ENCODE measurements at places on chromosomes 6 and 20. TPM values are rescaled to one million over a fixed set of nuclear protein-coding genes. Genes with fewer than 3 reads are reported as not detected.
A peak's percentile ranks its signal among the peaks of the same experiment; 100 is the strongest.

DNA sequence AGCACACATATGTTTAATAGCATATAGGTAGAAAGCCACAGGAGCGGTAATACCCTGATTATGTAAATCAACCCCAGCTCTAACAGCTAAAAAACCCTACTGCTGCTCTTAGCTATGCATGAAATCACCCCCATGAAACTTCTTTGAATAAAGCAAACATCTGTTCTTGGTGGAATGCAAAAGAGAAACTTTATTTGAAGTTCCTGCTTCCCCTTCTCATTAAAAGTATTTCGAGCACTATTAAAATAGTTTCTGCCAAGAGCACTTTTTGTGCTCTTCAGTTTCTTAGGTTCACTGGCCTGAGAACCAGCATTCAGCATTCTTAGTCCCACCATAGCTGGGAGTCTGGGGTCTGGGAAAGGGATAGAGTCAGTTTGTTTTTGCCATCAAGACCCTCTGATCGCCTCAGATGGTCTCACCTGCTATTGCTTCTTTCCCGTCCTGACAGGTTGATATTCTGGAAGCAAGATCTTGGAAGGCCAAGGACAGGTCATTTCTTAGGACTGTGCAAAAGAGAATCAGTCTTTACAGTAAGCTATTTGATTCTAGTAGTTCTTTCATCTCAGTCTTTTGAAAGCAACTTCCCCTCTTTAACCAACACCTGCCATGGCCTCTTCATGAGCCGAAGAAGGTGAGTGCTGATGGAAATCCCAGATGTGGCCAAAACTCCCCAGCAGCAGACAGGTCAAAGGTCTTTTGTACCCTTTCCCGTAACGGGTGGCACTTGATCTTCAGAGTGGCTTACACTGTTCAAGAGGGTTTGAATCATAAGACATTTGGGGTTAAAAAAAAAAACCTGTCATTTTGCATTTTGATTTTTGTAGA is 76.5 kb upstream of the TMEM170B start:
- no peak for DNase-seq

GRCh38 chr20:57709823-57710799 is at the start of gene PMEPA1:
Gene PMEPA1 (minus strand): TSS chr20:57710015. CDS start chr20:57709582, 433 bp downstream.
- DNase-seq: peak; percentile 97

- no peak for DNase-seq
Observed at GRCh38 chr6:45116714-45117410, 211.3 kb upstream of the RUNX2 start.

F13A1 gene
- total RNA-seq: not detected

DNA sequence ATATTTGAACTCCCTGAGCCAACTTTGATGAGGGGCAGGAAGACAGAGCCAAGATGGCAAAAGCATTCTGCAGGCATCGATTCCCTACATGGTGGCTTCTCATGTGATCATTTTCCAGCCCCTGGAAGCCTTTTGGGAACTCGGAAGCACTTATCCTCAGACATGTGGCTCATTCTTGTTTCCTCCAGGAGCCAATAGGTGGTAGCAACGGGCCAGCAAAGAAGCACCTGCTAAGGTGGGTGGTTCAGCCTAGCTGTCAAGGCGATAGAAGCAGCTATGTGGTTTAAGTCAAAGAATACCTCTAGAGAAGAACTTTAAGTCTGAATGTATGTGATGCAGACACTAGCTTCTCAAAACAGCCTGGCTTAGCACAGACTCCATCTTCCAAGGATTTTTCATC is 64.9 kb upstream of the PAX1 start:
- peak; percentile 34 for DNase-seq

- no peak for DNase-seq
Observed at GRCh38 chr6:45645302-45645701, 267.6 kb upstream of the SUPT3H start.

DNA sequence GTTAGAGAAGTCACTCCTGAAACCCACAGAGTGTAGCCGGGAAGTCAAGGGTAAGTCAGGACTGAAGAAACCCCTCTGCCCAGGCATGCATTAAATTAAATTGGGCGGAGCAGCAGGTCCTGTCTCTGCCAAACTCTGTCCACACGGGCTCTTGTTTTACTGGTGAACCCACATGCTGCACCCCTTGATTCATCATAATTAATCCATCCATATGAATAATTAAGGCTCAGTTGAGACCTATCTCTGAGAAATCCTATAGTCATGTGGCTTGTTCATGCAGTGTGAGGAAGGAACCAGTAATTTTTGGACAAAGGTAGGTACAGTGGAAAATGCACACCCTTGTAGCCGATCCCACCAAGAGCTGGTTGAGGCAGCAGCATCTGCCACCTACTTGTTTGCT is 43.0 kb downstream of the PXDC1 start:
- no peak for DNase-seq

CSTF1 gene
- 58.2 TPM for total RNA-seq

DNA sequence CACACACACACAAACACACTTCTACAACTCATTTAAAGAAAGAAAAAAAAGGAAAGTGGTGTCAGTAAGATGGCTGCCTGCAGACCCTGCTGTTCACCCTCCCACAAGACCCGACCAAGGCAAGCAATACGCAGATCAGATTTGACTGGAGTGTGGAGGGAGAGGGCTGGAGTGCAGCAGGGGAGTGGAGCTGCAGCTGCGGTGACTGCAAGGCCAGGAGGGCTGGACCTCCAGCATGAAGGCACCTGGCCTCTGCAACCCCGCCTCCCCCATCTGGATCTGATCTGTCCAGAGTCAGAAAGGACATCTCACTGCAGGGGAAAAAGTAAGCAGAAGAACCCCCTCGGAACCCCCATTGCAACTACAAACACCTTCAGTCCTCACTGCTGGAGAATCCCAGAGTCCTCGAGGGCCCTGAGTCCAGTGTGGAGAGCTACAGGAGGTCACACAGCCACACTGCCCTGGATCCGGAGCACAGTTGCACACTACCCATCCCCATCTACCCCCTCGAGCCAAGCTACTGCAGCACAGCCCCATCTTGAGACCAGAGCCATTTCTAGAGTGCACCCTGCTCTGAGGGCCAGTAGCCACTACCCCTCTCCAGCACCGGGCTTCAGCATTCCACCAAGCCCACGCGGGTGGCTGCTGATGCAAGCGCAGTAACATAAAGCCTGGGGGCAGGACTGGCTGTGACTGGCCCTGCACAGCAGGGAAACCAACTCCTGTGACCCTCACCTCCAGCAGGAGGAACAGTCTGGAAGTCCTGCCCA is 41.9 kb upstream of the SRSF6 start:
- DNase-seq: no peak

DNA sequence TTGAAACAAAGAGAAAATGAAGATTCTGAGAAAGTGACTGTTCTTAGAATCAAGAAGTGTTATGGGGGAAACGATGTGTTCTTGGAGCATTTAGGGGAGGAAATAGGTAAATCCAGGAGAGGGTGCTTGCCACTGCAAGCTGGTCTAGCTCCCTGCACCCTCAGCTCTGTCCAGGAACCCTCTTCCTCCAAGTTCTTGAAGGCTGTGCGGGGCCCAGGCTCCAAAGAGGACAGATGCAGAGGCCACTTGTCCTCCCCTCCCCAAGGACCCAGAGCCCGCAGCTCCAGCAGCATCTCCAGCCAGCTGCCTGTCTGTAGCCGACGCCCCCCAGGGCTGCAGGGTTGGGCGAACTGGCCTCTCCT is 87.9 kb downstream of the CDC5L start:
- no peak for DNase-seq

GRCh38 chr6:107572886-107573285 is 83.0 kb downstream of the SOBP start:
- DNase-seq: no peak

GRCh38 chr6:55046869-55047422 is 127.4 kb upstream of the HCRTR2 start:
- peak; percentile 45 for DNase-seq

DNA sequence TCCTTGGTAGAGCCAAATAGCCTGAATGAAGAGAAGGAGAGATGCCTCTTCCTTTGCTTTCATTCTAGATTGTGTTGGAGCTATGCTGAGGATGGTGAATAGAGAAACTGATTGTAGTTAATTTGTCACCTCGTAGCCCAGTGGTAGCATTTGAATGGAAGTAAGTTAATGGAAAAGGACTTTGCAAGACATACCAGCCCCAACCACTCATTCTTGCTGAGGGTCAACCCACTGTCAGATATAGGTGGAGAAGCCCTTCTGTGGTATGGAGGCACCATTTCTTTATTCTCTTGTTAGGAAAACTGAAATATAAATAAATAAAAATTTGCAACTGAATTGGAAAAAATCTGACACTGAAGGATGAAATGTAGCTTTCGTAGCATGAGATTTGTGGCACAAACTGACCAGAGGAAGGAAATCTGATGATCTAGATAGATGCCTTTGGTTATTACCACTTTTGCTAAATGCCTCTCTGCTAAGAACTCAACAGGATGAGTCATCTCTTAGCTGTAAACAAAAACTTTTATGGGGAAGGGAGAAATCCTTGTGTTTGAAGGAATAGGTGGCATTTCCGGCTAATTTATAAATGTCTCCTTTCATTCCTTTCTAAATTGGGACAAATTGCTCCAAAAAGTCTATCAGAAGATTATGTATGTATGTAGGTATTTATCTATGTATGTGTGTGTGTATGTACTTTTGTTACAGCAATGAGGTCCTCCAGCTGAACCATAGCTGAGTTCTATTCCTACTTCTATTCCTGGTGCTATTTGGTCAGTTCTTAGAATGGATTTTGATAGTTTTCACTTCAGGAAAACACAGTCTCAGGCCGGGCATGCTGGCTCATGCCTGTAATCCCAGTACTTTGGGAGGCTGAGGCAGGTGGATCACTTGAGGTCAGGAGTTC is 76.5 kb upstream of the SUPT3H start:
- DNase-seq: peak; percentile 60

DNA sequence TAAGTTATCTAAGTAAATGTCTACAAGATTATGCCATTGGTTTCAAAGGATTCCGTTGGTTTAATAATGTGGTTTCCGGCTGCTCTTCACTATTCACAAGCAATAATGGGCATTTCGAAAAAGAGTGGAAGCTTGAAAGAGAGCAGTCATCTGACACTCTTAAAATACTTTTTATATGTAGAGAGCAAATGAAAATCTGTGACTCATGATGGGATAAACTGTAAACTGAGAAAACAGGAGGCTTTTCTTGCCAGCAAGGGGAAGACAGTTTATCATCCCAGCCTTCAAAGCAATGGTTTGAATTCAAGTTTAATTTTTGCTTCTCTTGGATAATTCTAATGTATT is 145.7 kb downstream of the KHDC1L start:
- DNase-seq: peak; percentile 76

SLC2A10 gene
- 0.37 TPM for total RNA-seq

C20orf141 gene
- not detected for total RNA-seq

DNA sequence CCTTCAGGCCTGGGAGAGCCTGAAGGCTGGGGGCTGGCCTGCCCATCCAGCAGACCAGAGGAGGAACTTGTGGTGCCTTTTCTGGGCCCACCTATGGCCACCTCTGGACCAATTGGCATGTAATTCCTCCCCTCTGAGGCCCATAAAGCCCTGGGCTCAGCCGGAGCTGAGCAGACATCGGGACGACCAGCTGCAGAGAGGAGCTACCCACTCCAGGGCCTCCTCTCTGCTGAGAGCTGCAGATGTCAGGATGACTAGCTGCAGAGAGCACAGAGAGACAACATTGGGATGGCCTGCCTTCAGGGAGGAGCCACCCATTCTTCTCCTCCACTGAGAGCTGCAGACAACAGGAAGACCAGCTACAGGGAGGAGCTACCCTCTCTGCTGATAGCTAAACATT is 370.1 kb downstream of the CD83 start:
- no peak for DNase-seq

DNA sequence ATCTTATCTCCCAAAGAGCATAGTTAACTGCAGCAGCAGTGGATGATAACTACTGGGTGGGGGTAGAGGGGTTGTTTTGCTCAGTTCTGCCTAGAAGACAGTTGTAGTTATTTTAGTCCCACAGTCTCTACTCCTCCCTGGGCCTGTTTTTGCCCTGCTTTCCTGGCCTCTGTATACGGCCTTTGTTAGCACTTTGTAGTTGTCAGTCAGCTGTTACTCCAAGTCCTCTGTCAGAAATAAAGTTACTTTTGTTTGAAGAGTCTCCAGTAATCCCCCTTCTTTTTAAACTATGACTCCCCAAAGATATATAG is 113.9 kb downstream of the SLC16A10 start:
- DNase-seq: no peak

LINC00237 gene
- not detected for total RNA-seq

- no peak for DNase-seq
Observed at GRCh38 chr6:41935193-41935574, 6.4 kb downstream of the CCND3 start.

ABHD16B gene
- not detected for total RNA-seq

DNA sequence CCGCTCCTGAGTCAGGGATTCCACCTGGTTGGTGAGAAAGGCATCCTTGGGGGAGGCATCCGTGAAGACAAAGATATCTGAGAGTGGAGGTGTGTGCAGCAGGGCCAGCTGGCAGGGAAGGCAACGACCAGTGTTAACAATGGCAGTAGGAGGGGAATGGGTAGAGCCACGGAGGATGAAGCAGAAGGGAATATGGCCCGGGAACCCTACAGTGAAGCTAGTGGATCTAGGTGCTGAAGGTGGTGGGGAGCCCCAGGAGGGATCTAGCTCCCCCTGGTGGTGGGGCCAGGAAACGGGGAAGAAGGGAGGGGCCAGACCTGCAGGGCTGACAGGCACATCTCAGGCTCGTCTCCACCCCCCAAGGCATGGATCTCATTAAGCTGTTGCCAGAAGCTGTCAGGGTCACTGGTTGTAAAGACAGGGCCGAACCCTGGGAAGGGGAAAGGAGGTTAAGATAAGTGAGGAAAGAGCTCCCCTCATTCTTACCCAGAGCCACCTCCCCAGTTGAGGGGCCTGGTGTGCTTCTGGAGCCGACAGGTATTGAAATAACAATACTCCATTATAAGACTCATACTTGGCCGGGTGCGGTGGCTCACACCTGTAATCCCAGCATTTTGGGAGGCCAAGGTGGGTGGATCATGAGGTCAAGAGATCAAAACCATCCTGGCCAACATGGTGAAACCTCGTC is 7.3 kb downstream of the VWA7 start:
- peak; percentile 63 for DNase-seq

- no peak for DNase-seq
Observed at GRCh38 chr6:20117474-20117873, 94.8 kb downstream of the MBOAT1 start.

- DNase-seq: no peak
Observed at GRCh38 chr20:49851991-49852390, 39.4 kb downstream of the SLC9A8 start.

- DNase-seq: peak; percentile 67
Observed at GRCh38 chr20:43408848-43409576, 48.7 kb upstream of the SRSF6 start.

LAMA4 gene
- 2.0 TPM for total RNA-seq

DNA sequence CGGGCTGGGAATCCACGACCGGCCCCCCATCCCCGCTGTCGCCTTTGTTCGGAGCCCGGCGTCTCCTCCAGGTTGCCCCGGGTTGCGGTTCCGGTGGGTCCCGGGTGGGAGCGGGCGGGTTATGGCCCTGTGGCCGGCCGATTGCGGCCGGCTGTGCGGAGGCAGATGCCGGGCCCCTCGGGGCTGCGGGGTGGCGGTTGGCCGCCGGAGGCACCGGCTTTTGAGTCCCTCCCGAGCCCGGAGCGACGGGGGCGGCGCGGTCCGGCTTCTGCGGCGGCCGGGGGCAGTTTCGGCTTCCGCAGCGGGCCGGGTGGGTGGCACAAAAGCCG is 431 bp downstream of the LOC128125822 start:
- DNase-seq: no peak

GRCh38 chr20:21235484-21236445 is 67.4 kb upstream of the XRN2 start:
- peak; percentile 80 for DNase-seq

Measured in A673 (cell line).